ENCODE measurements at places on chromosomes 3 and 15.

GRCh38 chr3:197490098-197491058 is 65.4 kb downstream of the BDH1 start:
- DNase-seq = no peak

DNA sequence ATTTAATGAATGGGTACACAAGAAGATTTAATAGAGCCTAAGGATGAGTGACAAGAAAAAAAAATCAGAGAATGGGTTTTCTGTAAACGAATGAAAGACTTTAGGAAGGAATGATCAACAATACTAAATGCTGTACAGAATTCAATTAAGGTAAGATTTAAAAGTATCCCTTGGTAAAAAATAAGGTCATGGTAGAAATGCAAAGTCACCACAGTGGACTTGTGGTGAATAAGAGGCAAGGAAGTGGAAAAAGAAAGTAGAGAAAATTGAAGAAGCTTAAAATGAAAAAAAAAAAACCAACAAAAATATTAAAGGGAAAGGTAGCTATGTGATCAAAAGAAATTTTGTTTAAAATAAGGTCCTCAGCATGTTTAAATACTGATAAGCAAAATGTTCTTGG is 82.4 kb downstream of the PLSCR2 start:
- DNase-seq = no peak

- no peak for DNase-seq
Measured at GRCh38 chr15:31586841-31587240, 260.2 kb downstream of the KLF13 start.

GRCh38 chr3:64028754-64029153 is 5.5 kb upstream of the PSMD6 start:
- no peak for DNase-seq
